ENCODE measurements at places on chromosomes 3 and 15. TPM values are rescaled to one million over a fixed set of nuclear protein-coding genes. Genes with fewer than 3 reads are reported as not detected.

- peak within 1 kb of the TSS; percentile 98 for H3K4me3 ChIP-seq
- peaks cover 41% of the 10 kb centered on the region for H3K4me1 ChIP-seq
- H3K36me3 ChIP-seq: peaks cover 9% of the 10 kb centered on the region
- H3K27me3 ChIP-seq: peaks cover 31% of the 10 kb centered on the region
- peak; percentile 57 for DNase-seq
Measured at GRCh38 chr3:186930143-186930640, at the start of gene ST6GAL1. ST6GAL1 (plus strand) TSS chr3:186930526; CDS start chr3:187042704, 112,178 bp downstream.

GRCh38 chr15:62085740-62086139, 19.0 kb downstream of the C2CD4A start:
- H3K4me1 ChIP-seq: peaks cover 19% of the 10 kb centered on the region
- H3K27ac ChIP-seq: no peak overlapping the region
- no peak overlapping the region for H3K4me3 ChIP-seq
- no peaks in the 10 kb centered on the region for H3K36me3 ChIP-seq

GRCh38 chr3:72230774-72231379, 445.9 kb upstream of the PROK2 start:
- no peak overlapping the region for H3K27ac ChIP-seq
- peaks cover 3% of the 10 kb centered on the region for H3K36me3 ChIP-seq
- peaks cover 20% of the 10 kb centered on the region for H3K27me3 ChIP-seq
- no peak overlapping the region for H3K4me3 ChIP-seq
- DNase-seq: no peak
- H3K4me1 ChIP-seq: peaks cover 12% of the 10 kb centered on the region

GRCh38 chr3:97662762-97663161, 101.8 kb upstream of the ARL6 start:
- no peaks in the 10 kb centered on the region for H3K36me3 ChIP-seq
- H3K27ac ChIP-seq: no peak overlapping the region
- H3K4me1 ChIP-seq: no peaks in the 10 kb centered on the region

DNA sequence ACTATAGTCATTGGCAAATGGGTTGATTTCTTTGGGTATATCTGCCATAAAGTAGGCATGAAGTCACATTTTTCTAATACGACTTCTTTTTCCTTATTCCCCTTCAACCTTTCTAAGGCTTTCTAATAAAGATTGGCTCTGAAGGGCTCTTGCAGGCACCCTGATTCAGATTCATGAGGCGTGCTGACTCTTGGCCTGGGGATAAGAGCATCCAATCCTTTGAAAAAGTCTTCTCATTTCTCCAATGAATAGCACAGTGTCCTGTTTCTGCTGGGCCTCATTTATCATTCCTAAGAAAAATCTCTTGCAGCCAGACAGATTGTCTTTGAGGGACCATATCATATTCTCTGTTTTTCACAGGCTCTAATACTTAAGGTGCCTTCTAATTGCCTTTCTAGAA, 32.3 kb upstream of the BNIP2 start:
- no peaks in the 10 kb centered on the region for H3K36me3 ChIP-seq
- H3K4me1 ChIP-seq: peaks cover 10% of the 10 kb centered on the region
- DNase-seq: no peak
- H3K27me3 ChIP-seq: no peaks in the 10 kb centered on the region

DNA sequence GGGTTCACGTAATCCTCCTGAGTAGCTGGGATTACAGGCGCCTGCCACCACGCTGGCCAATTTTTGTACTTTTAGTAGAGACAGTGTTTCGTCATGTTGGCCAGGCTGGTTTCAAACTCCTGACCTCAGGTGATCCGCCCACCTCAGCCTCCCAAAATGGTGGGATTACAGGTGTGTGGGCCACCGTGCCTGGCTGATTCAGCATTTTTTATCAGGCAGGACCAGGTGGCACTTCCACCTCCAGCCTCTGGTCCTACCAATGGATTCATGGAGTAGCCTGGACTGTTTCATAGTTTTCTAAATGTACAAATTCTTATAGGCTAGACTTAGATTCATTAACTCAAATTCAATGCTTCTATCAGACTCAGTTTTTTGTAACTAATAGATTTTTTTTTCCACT, 9.4 kb downstream of the VHL start:
- DNase-seq: no peak
- no peak overlapping the region for H3K4me3 ChIP-seq
- peaks cover 5% of the 10 kb centered on the region for H3K4me1 ChIP-seq
- peaks cover 10% of the 10 kb centered on the region for H3K36me3 ChIP-seq
- no peak overlapping the region for H3K27ac ChIP-seq

DNA sequence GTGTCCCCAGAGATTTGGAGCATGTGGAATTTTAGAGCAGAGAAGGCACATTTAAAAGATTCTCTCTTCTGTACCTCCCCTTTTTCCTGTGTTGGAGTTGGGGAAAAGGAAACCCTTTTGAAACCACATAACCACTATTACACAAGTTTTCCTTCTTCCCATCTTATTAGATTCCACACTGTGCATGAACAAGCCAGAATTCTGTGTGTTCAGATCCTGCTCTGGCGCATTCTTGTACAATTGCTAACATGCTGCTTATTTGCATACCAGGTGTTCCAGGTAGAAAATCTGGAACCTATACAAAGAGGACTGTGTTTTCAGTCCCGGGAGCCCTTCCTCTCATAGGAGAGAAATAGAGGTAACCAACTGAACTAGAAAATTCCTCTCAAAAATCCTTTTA, 2.6 kb upstream of the CIB2 start:
- peak overlapping the region; percentile 39 for H3K4me3 ChIP-seq
- no peaks in the 10 kb centered on the region for H3K36me3 ChIP-seq
- no peaks in the 10 kb centered on the region for H3K27me3 ChIP-seq
- no peak for DNase-seq

DNA sequence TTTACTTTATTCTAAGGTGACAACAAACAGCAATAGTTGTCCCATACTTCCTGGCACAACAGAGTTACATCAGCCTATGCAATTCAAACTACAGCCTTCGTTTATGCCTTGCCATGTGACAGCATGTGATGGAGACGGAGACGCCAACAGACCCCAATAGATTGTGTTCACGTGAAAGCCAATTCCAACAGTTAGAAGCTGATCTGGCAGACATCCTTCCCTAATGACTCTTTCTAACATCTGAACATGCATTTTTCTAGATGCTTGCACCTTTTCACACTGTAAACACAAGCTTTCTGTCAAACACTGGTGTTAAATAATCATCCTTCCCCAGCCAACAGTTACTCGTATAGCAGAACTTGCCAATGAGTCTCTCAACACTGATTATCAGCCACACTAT, 694.4 kb upstream of the ALCAM start:
- no peak overlapping the region for H3K4me3 ChIP-seq
- H3K4me1 ChIP-seq: no peaks in the 10 kb centered on the region
- H3K27ac ChIP-seq: no peak overlapping the region
- H3K36me3 ChIP-seq: peaks cover 3% of the 10 kb centered on the region
- no peaks in the 10 kb centered on the region for H3K27me3 ChIP-seq
- DNase-seq: no peak

DNA sequence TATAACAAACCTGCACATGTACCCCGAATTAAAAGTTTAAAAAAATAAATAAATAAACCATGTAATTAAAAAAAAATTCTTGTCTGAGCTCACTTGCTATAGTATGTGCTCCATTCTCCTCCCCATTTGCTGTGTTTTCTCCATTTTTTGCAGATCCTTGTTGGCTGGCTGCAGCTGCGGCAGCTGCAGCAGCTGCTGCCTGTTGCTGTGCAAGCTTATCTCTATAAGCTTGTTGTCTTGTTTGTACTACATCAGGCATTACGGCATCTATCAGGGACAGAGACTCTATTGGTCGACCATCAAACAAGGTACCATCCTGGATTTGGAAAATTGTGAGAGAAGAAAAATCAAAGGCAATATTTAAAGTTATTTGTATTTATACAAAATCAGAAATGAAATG, 145.9 kb downstream of the TBL1XR1 start:
- H3K27ac ChIP-seq: no peak overlapping the region
- no peaks in the 10 kb centered on the region for H3K27me3 ChIP-seq
- H3K4me3 ChIP-seq: no peak overlapping the region
- DNase-seq: no peak
- H3K36me3 ChIP-seq: peaks cover 10% of the 10 kb centered on the region

DNA sequence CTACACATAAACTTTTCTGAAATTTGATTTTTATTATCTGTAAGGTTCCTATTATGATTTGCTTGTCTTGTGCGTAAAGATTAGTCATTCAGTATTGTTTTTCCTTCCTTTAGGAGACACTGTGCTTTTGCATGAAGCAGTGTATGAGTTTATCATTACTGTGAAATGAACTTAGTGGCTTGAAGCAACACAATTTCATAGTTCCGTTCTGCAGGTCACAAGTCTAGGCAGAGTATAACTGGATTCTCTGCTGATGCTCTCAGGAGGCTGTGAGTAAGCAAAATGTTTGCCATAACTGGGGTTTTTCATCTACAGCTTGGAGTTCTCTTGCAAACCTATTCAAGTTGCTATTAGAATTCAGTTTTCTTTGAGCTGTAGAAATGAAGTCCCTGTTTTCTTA, 1136.1 kb downstream of the OTOL1 start:
- no peaks in the 10 kb centered on the region for H3K4me1 ChIP-seq
- H3K36me3 ChIP-seq: peaks cover under 1% of the 10 kb centered on the region
- H3K27ac ChIP-seq: no peak overlapping the region
- no peak overlapping the region for H3K4me3 ChIP-seq
- no peak for DNase-seq

- no peaks in the 10 kb centered on the region for H3K36me3 ChIP-seq
- H3K4me1 ChIP-seq: no peaks in the 10 kb centered on the region
- H3K27ac ChIP-seq: no peak overlapping the region
- peaks cover 11% of the 10 kb centered on the region for H3K27me3 ChIP-seq
Measured at GRCh38 chr3:120659834-120660233, 22.2 kb downstream of the HGD start.

DNA sequence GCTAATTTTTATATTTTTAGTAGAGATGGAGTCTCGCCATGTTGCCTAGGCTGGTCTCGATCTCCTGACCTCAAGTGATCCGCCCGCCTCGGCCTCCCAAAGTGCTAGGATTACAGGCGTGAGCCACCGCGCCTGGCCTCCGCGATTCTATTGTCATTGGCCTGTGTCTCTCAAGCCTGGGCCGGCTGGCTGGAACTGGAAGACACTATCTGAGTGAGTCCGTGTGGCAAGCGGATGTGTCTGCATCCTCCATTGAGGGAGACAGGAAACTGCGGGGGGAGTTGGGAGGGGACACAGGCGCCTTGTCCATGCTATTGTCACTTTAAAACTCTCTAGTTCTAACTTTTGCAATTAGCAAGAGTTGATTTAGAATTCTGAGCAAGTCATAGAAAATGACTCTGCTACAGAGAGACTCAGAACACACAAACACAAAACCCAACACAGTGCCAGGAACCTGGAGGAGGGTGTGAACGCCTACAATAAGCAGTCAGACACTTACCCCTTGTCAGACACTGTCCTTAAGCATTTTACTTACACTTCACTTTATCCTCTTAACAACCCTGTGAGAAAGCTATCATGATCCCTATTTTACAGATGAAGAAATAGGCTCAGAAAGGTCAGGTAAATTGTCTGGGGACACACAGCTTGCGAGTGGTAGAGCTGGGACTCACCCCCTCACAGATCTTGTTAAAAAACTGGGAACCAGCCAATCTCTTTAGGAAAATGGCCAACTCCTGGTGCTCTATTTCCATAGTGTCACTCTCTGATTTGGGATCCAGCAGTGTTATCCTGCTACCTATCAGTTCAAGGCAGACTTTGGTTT, 38.7 kb downstream of the ANP32A start:
- H3K27me3 ChIP-seq: no peaks in the 10 kb centered on the region
- no peak overlapping the region for H3K4me3 ChIP-seq
- no peak for DNase-seq
- peaks cover 39% of the 10 kb centered on the region for H3K36me3 ChIP-seq
- peaks cover 9% of the 10 kb centered on the region for H3K4me1 ChIP-seq
- H3K27ac ChIP-seq: peak overlapping the region; percentile 27

GRCh38 chr3:114418107-114418506, 124.3 kb downstream of the TIGIT start:
- no peak overlapping the region for H3K4me3 ChIP-seq
- H3K36me3 ChIP-seq: no peaks in the 10 kb centered on the region
- H3K4me1 ChIP-seq: peaks cover 11% of the 10 kb centered on the region
- no peak for DNase-seq

- no peaks in the 10 kb centered on the region for H3K27me3 ChIP-seq
- H3K36me3 ChIP-seq: no peaks in the 10 kb centered on the region
- H3K27ac ChIP-seq: no peak overlapping the region
- H3K4me3 ChIP-seq: no peak overlapping the region
Measured at GRCh38 chr3:82087958-82088357, 326.5 kb upstream of the GBE1 start.

DNA sequence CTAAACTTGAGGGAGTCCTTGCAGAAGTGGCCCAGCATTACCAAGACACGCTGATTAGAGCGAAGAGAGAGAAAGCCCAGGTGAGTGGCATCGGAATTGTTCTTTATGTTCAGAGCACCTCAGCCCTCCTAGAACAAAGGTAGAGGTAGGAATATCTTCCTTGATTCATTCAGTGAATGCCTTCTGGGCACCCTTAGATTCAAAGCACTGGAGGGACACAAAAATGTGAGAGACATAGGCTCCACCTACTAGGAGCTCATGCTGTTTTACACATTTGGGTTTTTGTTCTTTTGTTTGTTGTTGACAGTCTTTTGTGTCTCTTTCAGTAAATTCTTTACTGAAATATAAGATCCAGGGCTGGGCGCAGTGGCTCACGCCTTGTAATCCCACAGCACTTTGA, 68.2 kb downstream of the IQGAP1 start:
- H3K27ac ChIP-seq: no peak overlapping the region
- H3K4me1 ChIP-seq: peaks cover 22% of the 10 kb centered on the region
- DNase-seq: no peak
- peaks cover 17% of the 10 kb centered on the region for H3K36me3 ChIP-seq
- no peak overlapping the region for H3K4me3 ChIP-seq
- H3K27me3 ChIP-seq: no peaks in the 10 kb centered on the region

DNA sequence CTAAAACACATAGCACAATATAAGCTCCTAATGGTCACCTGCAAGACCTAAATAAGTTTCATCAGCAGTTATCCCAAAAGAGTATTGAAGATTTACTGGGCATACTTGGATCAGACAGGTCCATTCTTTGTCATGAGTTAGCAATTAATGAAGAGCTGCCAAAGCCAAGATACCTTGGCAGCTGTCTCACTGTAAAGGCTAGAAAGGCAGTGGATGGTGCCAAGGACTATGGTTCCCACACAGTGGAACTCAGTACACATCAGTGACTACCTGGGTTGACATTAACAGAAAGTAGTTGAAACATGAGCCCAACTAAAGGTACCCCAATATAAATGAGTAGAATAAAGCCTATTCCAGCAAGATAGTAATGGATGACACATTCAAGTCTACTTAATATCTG, 41.1 kb upstream of the TMCO5A start:
- H3K36me3 ChIP-seq: no peaks in the 10 kb centered on the region
- peaks cover 5% of the 10 kb centered on the region for H3K4me1 ChIP-seq
- peaks cover 3% of the 10 kb centered on the region for H3K27me3 ChIP-seq
- H3K4me3 ChIP-seq: no peak overlapping the region
- DNase-seq: no peak

The GPR27 gene
- 9.4 TPM for total RNA-seq

The HIGD2B gene
- not detected for total RNA-seq

The GASK1A gene
- total RNA-seq: 2.1 TPM

The ACTRT3 gene
- 1.5 TPM for total RNA-seq

The TRMT10C gene
- 28.9 TPM for total RNA-seq

The DLL4 gene
- total RNA-seq: 2.0 TPM

The ANKRD63 gene
- not detected for total RNA-seq

Measured in neural crest cell (in vitro differentiated cells).